Upper lobe of right lung (tissue), 1 donor: ENCODE measurements at places on chromosomes 4 and X. TPM values are rescaled to one million over a fixed set of nuclear protein-coding genes. Genes with fewer than 3 reads are reported as not detected.

- H3K4me3 ChIP-seq, result no peak overlapping the region
- no peaks in the 10 kb centered on the region for H3K4me1 ChIP-seq
- DNase-seq, result no peak
- no peaks in the 10 kb centered on the region for H3K27me3 ChIP-seq
- no peaks in the 10 kb centered on the region for H3K36me3 ChIP-seq
- H3K27ac ChIP-seq, result no peak overlapping the region
Observed at GRCh38 chr4:128906581-128906980, 97.1 kb downstream of the JADE1 start.

- H3K36me3 ChIP-seq, result no peaks in the 10 kb centered on the region
- no peak for DNase-seq
- H3K27me3 ChIP-seq, result no peaks in the 10 kb centered on the region
- H3K27ac ChIP-seq, result no peak overlapping the region
- H3K4me3 ChIP-seq, result no peak overlapping the region
Observed at GRCh38 chrX:26651755-26652154, 435.8 kb downstream of the MAGEB5 start.

- no peak overlapping the region for H3K4me3 ChIP-seq
- DNase-seq, result no peak
- H3K36me3 ChIP-seq, result no peaks in the 10 kb centered on the region
Observed at GRCh38 chrX:153773218-153773611, 7.6 kb upstream of the SRPK3 start.

- H3K4me1 ChIP-seq, result no peaks in the 10 kb centered on the region
- no peaks in the 10 kb centered on the region for H3K27me3 ChIP-seq
- H3K27ac ChIP-seq, result no peak overlapping the region
Observed at GRCh38 chrX:127085939-127086338, 266.4 kb downstream of the PRR32 start.

DNA sequence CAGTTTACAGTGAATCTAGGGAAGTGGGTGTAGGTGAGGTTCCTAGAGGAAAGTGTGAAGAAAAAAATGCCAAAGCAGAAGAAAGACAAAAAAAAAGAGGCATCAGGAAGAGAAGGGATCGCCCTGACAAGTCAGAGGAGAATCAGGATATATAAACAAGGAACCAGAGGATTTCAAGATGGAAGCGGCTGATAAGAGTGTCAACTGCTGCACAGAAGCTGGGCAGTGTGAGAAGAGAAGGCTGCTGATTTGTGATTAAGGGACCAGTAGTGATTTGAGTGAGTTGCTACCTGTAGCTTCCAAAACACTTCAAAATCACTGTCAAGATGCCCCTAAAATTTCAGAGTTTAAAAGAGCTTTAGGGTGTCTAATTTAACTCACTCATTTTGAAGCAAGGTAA is 258.2 kb downstream of the PPP3CA start:
- DNase-seq, result no peak
- H3K27ac ChIP-seq, result no peak overlapping the region
- H3K27me3 ChIP-seq, result no peaks in the 10 kb centered on the region

GRCh38 chrX:130468395-130468923 is 66.7 kb downstream of the RBMX2 start:
- no peak for DNase-seq
- no peaks in the 10 kb centered on the region for H3K27me3 ChIP-seq
- H3K36me3 ChIP-seq, result no peaks in the 10 kb centered on the region
- H3K4me1 ChIP-seq, result no peaks in the 10 kb centered on the region

DNA sequence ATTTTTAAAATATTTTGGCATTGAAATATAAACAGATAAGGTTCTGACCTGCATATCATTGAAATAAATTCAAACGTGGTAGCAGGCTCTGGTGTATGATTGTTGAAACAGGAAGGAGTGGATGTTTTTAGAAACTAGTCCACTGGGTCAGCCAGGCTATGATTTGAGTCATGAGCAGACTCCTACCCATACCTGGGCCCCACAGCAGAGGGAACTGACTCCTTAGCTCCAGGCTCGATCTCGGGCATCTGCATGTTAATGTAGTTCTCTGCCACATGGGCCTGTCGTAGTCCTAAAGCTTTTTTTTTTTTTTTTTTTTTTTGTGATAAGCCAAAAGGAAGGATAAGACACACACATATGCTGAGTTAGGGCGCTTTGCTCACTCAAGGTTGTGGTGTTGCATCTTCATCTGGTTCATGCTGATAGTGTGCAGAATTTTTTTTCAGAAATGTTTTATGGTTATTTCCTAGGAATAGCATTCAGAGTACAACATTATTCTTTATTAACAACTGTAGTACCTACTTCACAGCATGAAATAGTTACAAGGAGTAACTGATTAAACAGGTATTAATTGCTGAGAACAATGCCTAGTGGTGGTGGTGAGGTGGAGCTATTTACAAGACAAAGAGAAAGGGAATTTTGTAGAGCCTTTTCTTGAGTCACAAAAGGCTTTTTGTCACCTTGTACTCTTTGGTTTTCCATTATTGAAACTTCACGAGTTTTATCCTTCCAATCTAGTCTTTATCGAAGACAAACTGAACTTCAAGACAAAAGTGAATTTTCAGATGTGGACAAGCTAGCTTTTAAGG is 27.3 kb downstream of the OFD1 start:
- no peak for DNase-seq
- H3K4me1 ChIP-seq, result peaks cover 16% of the 10 kb centered on the region
- H3K27me3 ChIP-seq, result no peaks in the 10 kb centered on the region
- H3K36me3 ChIP-seq, result peaks cover 15% of the 10 kb centered on the region

GRCh38 chr4:38644201-38644600 is 19.8 kb upstream of the KLF3 start:
- H3K36me3 ChIP-seq, result no peaks in the 10 kb centered on the region
- H3K27me3 ChIP-seq, result no peaks in the 10 kb centered on the region
- H3K4me1 ChIP-seq, result no peaks in the 10 kb centered on the region

DNA sequence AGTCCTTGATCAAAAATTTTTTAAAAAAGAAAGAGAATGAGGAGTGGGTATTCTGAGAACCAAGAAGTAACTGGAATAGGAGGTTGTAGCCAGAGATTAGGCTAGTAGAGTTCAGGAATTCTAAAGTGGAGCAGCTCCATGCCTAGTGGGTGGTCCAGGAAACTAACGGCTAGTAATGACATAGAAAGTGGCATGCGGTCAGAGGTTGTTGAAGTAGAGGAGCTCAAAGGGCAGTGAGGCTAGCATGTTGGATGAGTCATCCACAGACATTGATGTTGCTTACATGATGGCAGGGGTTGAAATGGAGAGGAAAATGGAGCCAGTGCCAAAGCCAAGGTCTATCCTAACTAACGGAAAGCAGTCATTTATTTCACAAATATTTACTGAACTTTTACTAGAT is 42.1 kb downstream of the TEX13B start:
- no peaks in the 10 kb centered on the region for H3K4me1 ChIP-seq
- no peaks in the 10 kb centered on the region for H3K36me3 ChIP-seq
- no peak overlapping the region for H3K4me3 ChIP-seq
- DNase-seq, result no peak

- peaks cover 19% of the 10 kb centered on the region for H3K4me1 ChIP-seq
- no peaks in the 10 kb centered on the region for H3K36me3 ChIP-seq
- H3K27ac ChIP-seq, result no peak overlapping the region
- peak; percentile 89 for DNase-seq
- H3K27me3 ChIP-seq, result no peaks in the 10 kb centered on the region
Observed at GRCh38 chr4:1748465-1748995, 27.2 kb downstream of the TACC3 start.

DNA sequence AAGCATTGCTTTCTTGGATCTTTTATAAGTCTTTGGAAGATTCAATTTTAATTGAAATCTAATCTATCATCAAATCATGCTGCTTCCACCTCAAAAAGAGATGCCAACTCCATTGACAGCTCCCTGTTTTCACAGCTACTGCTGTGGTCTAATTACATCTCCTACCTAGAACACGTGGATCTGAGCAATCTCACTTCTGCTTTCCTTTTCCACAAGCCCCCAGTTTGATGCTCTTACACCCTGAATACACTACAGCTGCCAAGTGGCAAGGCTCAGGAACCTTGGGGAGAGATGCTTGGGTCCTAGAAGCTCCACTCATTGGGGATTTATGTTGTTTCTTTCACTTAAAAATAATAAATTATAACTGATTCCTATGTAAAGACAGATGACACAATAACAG is 172.0 kb downstream of the CFAP299 start:
- H3K36me3 ChIP-seq, result no peaks in the 10 kb centered on the region
- H3K4me3 ChIP-seq, result no peak overlapping the region
- DNase-seq, result no peak

DNA sequence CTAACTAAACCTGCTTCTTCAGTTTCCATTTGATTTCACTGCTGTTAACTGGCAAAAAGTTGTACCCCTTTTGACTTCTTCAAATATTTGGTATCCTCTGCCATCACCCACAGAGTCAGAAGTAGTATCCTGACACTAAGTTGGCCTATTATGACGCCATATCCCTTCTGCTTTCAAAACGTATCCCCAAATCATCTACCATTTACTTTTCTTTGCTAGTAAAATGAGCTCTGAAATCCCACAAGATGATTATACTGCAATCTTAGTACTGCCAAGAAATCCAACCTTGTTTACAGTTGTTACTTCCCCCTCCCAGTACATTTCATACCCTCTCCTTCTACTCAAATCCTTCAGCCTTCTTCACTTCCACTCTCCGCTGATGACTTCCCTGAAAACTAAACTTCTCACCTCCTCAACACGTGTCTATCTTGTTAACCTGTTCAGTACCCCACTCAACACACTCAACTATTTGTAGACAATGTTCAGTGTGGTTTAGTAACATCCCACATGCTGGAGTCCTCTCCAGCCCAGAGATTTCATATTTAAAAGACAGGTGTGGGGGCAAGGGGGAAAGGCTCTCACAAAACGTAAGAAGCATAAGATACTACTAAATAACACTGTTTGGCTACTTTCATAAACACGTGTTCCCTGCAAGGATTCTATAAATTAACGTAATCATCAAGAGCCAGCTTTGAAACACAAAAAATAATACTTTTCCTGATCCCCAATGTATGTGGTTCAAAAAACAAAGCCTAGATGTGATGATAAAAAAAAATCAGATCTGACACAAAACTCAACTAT is 1.3 kb downstream of the NAF1 start:
- H3K27ac ChIP-seq, result peak overlapping the region; percentile 94
- peaks cover 12% of the 10 kb centered on the region for H3K36me3 ChIP-seq
- H3K4me1 ChIP-seq, result peaks cover 11% of the 10 kb centered on the region
- DNase-seq, result no peak
- H3K4me3 ChIP-seq, result peak overlapping the region; percentile 86

GRCh38 chr4:30763321-30763727 is 43.2 kb downstream of the PCDH7 start:
- no peak overlapping the region for H3K27ac ChIP-seq
- H3K36me3 ChIP-seq, result no peaks in the 10 kb centered on the region
- no peaks in the 10 kb centered on the region for H3K27me3 ChIP-seq
- no peak overlapping the region for H3K4me3 ChIP-seq
- no peak for DNase-seq
- no peaks in the 10 kb centered on the region for H3K4me1 ChIP-seq

- no peak for DNase-seq
- H3K27ac ChIP-seq, result no peak overlapping the region
- H3K36me3 ChIP-seq, result no peaks in the 10 kb centered on the region
- no peak overlapping the region for H3K4me3 ChIP-seq
- no peaks in the 10 kb centered on the region for H3K27me3 ChIP-seq
- no peaks in the 10 kb centered on the region for H3K4me1 ChIP-seq
Observed at GRCh38 chrX:152817078-152817764, 13.3 kb downstream of the CETN2 start.

DNA sequence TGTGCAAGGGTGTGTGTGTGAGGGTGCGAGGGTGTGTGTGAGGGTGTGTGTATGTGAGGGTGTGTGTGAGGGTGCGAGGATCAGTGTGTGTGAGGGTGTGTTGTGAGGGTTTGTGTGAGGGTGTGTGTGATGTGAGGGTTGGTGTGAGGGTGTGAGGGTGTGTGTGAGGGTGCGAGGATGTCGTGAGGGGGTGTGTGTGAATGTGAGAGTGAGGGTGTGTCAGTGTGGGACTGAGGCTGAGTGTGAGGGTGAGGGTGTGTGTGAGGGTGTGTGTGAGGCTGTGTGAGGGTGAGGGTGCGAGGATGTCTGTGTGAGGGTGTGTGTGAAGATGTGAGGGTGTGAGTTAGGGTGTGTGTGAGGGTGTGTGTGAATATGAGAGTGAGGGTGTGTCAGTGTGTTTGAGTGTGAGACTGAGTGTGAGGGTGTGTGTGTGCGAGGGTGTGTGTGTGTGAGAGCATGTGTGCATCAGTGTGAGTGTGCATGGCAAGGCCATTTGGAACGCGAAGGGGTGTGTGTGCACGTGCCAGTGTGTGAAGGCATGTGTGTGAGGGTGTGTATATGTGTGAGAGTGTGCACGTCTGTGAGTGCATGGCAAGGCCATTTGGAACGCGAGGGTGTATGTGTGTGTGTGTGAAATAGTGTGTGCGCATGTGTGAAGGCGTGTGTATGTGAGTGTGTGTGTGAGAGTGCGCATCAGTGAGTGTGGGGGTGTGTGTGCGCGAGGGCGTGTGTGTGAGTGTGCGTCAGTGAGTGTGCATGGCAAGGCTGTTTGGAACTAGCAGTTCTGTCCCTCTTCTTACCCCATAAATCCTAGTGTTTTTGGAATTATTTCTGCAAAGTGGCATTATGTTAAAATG is 69.8 kb downstream of the RGS12 start:
- no peak for DNase-seq
- no peaks in the 10 kb centered on the region for H3K36me3 ChIP-seq
- H3K4me3 ChIP-seq, result no peak overlapping the region

GRCh38 chrX:133948895-133949294 is 36.5 kb downstream of the GPC3 start:
- no peak overlapping the region for H3K27ac ChIP-seq
- H3K4me3 ChIP-seq, result no peak overlapping the region
- no peaks in the 10 kb centered on the region for H3K36me3 ChIP-seq
- no peaks in the 10 kb centered on the region for H3K27me3 ChIP-seq
- H3K4me1 ChIP-seq, result no peaks in the 10 kb centered on the region
- DNase-seq, result no peak

DNA sequence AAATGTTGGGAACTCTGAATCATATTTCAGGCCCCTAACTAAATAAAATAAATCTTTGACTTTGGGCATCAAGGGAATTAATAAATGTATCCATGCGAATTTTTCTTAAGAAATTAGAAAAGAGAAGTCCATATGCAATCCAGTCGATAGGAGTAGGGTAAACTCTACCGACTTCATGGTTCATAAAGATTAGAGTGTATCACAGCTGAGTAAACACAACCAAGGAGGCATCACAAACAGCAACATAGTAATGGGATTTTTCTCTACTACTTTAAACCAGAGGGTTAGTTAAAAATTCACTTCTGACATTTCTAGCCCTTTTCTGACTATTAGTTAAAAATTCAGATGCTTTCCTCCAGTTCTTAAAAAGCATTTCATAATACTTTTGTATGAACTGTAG is 19.9 kb downstream of the SEPTIN11 start:
- peaks cover 5% of the 10 kb centered on the region for H3K4me1 ChIP-seq
- no peaks in the 10 kb centered on the region for H3K27me3 ChIP-seq
- no peaks in the 10 kb centered on the region for H3K36me3 ChIP-seq

- no peaks in the 10 kb centered on the region for H3K27me3 ChIP-seq
- H3K4me3 ChIP-seq, result peak overlapping the region; percentile 63
- H3K4me1 ChIP-seq, result peaks cover 5% of the 10 kb centered on the region
Observed at GRCh38 chrX:49172280-49172780, 632 bp downstream of the PLP2 start.

- H3K36me3 ChIP-seq, result no peaks in the 10 kb centered on the region
- no peaks in the 10 kb centered on the region for H3K27me3 ChIP-seq
- H3K4me1 ChIP-seq, result no peaks in the 10 kb centered on the region
- no peak overlapping the region for H3K4me3 ChIP-seq
Observed at GRCh38 chrX:105307762-105308161, 87.3 kb upstream of the TEX13A start.

Gene AMBN
- total RNA-seq, result not detected

Gene PACRGL
- total RNA-seq, result 17.4 TPM

Gene HUWE1
- total RNA-seq, result 151 TPM

Gene LAMTOR3
- 43.5 TPM for total RNA-seq

Gene ERAS
- total RNA-seq, result not detected

Gene VBP1
- 33.9 TPM for total RNA-seq

Gene TCEAL9
- total RNA-seq, result 45.4 TPM

Gene CNKSR2
- total RNA-seq, result 7.2 TPM

Gene IDUA
- 49.2 TPM for total RNA-seq

Gene PWWP3B
- total RNA-seq, result 1.1 TPM

Gene CYSLTR1
- total RNA-seq, result 8.7 TPM
